ENCODE measurements at places on chromosomes 4 and X. TPM values are rescaled to one million over a fixed set of nuclear protein-coding genes. Genes with fewer than 3 reads are reported as not detected.

GRCh38 chr4:182447767-182448280 lies 204.6 kb downstream of the TENM3 start:
- no peak for DNase-seq

GRCh38 chr4:190014771-190015537 lies 12.1 kb downstream of the FRG2 start:
- no peak for DNase-seq

HMGN5 gene
- 13.7 TPM for total RNA-seq

ATP1B4 gene
- not detected for total RNA-seq

DNA sequence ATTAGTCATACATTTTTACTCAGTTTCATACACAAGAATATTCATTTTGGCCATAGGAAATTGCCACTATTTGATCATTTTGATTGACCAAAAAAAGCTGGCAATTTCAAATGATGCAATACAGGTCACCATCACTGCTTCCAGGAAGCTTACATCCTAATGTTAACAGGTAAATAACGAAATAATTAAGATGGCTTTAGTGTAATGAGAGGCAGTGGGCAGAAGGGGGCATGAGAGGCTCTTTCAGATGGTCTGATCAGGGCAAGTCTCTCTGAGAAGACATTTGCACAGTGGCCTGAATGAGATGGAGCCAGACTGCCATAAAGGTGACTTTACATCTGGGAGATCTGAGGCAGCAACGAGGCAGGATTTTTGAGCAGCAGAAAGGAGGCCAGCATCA lies 170.7 kb downstream of the SLIT2 start:
- DNase-seq = no peak

- DNase-seq = no peak
These were observed 21.1 kb upstream of the HMX1 start for GRCh38 chr4:8892556-8893226.

DNA sequence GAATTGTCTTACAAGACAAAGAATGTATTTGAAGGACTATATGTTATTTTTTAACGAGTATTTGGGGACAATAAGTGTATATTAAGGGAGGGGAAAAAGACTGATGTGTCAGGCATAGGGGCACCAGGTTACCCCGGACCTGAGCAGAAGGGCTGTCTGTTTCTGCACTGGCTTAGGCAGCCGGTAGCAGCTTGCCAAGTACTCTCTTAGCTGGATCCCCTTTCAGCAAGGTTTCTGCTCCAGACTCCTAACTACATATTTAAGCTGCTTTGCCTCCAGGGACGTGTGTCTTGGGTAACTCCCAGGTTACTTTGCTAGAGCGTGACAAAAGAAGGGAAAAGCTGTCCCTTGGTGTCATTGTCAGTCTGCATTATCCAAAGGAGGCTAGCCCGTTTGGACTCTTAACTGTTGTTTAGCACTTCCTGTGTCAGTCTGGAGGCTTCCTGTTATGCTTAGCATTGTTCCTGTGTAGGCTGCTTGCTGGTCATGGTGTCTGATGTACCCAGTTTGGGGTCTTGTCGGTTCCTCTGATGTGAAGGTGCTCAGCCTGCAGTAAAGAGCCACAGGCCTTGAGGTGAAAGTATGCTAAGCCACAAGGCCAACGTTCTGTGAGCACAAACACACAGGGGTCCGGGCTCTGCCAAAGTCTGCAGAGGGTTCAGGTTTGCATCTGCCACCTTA lies 11.6 kb downstream of the CXCR3 start:
- no peak for DNase-seq

TCEAL2 gene
- not detected for total RNA-seq

DNA sequence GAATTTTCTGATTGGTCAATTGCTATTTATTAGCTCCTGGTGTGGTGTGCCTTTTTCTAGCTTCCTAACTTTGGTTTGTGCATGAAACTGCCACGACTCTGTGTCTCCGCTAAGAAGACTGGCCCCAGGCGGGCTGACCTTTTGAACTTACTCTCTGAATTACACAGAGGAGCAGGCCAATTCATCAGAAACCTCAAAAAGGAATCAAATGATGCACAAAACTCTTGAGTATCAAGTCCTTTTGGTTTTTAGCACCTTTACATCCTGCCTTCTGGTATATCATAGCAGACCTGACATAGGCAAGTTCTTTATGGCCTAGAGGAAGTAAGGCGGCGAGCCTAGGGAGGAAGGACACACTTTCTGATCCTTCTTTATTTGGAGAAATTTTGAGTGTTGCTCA lies 17.6 kb downstream of the TKTL1 start:
- DNase-seq = no peak

GRCh38 chr4:67659065-67659464 lies 41.9 kb downstream of the UBA6 start:
- DNase-seq = no peak

- DNase-seq = no peak
These were observed 125.8 kb downstream of the REPS2 start for GRCh38 chrX:17072301-17072700.

- no peak for DNase-seq
These were observed 1027.2 kb downstream of the FAT4 start for GRCh38 chr4:126341927-126342326.

DNA sequence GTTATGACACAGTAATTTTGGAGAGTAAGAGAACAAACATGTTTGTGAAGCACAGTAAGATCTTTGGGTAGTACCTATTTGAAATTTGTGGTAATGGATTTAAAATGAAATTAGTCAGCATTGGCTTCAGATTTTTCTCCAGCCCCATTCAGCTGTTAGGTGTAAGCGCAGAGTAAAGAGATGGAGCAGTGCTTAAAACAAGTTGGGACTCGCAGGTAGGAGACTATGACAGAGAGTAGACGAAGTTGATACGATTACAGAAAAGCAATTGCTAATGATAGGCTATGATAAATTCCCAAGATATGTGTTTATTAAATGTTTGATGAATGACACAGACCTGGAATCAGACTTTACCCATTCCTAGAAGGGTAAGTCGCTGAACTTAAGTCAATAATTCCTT lies 72.6 kb downstream of the CHIC2 start:
- no peak for DNase-seq

DNA sequence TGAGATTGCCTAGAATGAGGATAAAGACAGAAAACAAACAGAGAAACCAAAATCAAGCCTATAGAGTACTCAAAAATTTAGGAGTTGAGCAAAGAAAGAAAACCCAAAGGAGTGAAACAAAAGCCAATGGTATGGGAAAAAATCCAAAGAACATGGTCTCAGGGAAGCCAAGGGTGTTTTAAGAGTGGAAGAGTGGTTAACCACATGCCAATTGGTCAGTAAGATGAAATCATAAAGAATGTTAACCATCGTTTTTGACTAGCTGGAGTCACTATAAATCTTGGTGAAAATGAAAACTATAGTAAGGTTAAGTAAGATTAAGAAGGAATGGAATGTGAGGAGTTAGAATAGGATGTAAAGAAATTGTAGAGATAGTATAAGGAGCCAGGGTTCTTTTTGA lies 64.7 kb upstream of the RPL34 start:
- no peak for DNase-seq

- DNase-seq = no peak
These were observed 56.3 kb upstream of the ATP6AP2 start for GRCh38 chrX:40524423-40524822.

DNA sequence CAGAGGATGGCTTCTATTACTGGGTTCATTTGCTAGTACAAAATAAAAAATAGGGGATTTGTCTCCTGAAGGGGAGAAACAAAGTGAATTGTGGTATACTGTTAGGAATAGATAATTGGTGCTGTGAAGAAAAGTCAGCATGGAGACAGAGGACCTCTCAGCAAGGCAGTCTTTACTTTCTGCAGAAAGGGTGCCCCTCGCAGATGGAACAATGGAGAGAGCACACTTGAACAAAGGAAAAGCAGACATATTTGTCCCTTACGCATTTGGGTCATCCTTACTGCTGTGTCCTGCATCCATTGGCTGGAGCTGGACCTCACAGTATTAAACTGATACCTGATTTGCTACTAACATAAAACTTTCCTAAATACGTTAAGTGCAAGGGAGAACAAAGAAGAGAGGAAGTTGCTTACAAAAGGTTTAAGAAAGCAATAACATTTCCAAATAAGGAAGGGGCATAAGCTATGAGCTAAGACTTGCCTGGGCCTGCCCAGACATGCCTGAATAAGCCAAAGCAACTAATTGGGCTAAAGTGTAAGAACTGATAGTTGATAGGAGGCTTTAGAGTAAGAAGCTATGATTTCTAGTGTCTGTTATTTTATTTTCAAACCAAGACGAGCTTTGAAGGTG lies 83.8 kb downstream of the CCKAR start:
- DNase-seq = no peak

DNA sequence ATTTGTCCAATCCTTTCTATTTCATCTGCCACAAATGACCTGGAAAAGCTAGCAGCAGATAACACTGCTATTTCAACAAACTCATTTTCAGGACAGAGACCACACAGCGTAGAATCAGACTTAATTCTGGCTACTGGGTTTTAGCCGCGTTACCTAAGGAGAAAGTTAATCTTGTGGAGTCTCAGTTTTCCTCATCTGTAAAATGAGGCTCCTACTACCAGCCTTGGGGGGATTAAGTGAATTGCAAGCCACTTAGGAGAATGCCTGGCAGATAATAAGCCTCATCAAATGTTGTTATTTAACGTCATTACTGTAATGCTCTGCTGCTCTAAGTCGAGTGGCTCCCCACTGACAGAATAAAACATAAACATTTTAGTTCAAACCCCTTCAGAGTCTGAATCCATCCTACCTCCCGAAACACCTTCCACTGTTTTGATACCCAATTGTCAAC lies 1.4 kb downstream of the CCNI start:
- DNase-seq = no peak

DNA sequence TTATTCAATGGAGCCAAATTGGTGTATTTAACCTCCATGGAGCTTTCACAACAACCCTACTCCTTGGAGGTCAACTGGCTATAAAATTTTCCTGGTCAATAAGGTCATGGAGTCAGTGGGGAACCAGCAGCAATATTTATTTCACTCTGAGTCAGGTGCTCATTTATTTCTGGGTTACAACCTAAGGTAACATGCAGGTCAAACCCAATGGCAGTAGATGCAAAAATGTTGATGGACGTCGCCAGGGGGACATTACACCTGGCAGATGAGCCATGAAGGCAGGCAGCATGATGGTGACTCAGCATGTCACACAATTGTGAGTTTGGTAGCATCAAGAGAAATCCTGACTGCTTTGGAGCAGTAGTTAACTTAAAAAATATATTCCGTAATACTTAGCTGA lies 514.1 kb downstream of the IL15 start:
- no peak for DNase-seq

DNA sequence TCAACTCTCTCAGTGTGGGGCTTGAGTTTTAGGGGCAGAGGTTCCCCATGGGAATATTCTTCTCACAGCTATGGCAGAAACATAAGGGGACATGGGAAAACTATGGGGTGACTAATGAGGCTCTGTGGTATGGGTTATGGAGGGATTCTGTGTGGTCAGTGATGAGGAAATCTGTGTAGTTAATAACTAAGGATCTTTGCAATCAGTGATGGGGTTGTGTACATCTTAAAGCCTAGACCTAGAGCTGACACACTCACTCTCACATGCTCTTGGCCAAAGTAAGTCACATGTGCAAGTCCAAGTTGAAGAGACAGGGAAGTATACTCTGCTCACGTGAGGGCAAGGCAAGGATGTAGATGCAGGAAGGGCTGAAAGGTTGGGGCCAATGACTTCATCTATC lies 86.4 kb upstream of the UXT start:
- no peak for DNase-seq

- no peak for DNase-seq
These were observed 3.5 kb upstream of the VMA21 start for GRCh38 chrX:151393514-151393913.

DNA sequence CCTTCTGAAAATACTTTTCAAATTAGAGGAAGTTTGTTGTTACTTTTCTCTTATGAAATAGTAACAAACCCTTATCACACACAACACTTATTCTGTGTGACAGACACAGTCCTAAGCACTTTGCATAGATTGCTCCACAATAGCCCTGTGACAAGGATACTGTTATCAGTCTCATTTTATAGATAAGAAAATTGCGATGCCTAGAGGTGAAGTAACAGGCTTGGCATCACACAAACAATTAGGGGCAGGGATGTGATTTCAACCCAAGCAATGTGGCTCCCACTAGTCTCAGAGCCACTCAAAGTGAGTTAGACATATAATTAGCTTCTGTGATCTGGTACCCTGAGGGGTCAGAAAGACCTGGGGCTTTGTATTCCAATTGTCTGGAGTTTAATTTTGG lies 339.9 kb downstream of the FBXO8 start:
- no peak for DNase-seq

DNA sequence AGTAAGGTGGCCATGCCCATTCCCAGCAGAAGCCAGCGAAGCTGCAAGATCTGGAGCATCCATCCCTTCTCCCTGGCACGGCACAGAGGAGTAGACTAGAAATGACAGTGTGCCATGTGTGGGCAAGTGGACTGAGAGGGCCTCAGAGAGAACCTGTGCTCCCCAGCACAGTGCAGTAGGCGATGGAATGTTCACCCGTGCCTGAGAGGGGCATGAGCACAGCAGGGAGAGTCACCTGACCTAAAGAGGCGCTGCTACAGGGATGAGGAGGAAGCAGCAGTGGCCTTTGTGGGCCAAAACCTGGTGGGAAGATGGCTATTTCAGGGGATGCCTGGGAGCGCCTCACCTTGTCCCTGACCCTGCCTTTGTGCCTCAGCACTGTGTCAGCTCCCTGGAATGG lies 8.0 kb upstream of the CDKN2AIP start:
- no peak for DNase-seq

DNA sequence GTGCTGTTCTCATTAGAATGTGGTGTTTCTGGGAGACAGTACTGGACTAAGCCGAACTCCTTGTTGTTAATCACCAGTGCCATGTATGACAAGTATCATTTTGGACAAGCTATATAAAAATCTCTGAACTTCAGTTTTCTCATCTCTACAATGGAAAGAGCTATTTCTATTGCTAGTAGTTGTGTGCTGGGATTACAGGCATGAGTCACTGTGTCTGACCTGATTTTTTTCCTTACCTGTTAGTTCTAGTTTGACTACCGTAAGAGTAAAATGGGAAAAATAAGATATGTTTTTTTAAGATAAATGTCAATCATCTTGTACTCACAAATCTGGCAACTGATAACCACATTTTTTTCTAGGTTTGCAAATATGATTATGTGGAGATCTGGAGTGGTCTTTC lies 192.3 kb downstream of the TLL1 start:
- DNase-seq = no peak

DNA sequence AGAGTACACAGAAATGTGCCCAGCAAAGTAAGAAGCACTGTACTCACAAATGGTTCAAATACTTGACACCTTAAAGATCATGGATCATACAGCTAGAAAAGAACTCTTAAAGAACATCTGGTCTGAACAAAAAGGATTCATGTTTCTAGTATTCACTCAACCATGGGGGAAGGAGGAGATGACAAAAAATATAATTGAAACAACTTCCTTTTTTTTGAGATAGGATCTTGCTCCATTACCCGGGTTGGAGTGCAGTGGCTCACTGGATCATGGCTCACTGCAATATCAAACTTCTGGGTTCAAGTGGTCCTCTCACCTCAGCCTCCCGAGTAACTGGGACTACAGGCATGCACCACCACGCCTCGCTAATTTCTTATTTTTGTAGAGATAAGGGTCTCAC lies 6.0 kb downstream of the DHX15 start:
- DNase-seq = no peak

CEP135 gene
- total RNA-seq = 10.4 TPM

GRCh38 chr4:37359261-37359660 lies 114.7 kb downstream of the NWD2 start:
- no peak for DNase-seq

CXCL1 gene
- not detected for total RNA-seq
